Stimulated activated CD8-positive, alpha-beta memory T cell treated with anti-CD3 and anti-CD28 coated beads, Interleukin-15, amount 100 ng/mL, for 24 hours (primary cell): ENCODE measurements at places on chromosomes 7 and 10.

DNA sequence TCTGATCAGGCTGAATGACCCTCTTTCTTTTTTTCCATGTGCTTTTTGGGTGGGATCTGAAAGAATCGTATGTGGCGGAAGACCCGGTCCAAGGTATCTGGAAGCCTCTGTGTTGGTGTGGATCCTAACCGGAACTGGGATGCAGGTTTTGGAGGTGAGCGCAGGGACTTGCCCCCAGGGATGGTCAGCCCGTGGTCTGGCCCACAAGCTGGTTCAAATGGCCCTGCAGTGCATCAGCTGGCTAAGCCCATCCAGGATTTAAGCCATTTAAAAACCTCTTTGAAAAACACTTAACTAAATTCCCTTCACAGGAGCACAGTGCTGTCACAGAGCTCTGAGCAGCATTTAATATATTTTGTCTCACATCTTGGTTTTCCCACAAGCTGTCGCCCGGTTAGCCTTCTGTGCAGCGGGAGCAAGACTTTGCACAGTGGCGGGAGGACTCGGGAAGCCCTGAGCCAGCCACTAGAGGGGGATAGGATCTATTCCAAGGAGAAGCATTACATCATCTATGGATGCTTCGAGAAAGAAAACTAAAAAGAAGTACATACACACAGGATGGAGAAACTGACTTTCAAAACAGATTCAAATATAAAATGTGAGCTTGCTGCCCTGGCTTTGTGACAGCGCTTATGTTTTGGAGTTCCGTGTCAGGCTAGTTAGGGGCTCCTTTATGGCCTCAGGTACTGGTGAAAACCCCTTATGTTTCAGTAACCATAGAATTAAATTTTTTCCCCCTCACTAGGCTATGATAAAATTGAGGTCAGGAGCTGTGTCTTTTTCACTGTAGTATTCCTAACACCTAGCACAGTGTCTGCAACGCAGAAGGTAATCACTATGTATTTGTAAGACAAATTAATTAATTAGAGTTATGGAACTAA lies 11.3 kb downstream of the CPA2 start:
- no peak for DNase-seq

DNA sequence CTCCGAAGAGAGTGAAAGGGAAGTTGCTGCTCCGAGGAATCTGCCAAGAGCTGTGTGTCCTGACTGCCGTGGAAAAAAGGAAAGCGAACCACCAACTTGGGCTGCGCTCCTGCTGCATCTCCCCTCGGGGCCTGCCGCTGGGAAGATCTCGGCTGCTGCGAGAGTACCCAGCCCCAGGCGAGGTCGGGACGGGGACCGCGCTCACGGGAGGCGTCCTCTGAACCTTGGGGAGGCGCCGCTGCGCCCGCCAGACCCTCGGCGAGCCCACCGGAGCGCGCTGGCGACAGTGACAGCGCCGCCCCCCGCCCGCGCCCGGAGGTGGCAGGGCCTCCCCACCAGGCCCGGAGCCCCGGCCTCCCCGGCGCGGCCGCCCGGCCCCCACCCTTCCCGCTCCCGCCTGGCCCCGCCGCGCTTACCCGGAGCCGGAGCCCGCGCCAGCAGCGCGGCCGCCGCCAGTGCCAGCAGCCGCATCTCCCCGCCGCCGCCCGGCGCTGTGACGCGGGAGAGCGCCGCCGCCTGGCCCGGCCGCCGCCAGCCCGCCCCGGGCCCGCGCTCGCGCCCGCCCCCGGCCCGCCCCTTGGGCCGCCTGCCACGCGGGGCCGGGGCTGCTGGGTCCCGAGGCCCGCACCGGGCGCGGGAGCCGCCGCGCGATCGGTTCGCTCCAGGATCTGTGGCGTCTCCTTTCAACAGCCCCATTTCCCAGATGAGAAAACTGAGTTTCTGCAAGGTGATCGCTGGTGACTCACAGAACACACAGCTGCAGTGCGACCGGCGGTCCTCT lies at the start of gene VSTM4:
Gene VSTM4, minus strand, starts transcription at position 508 of the 781 bp plus-strand sequence. Its CDS starts 37 bp downstream, at position 471.
- DNase-seq, result no peak

DNA sequence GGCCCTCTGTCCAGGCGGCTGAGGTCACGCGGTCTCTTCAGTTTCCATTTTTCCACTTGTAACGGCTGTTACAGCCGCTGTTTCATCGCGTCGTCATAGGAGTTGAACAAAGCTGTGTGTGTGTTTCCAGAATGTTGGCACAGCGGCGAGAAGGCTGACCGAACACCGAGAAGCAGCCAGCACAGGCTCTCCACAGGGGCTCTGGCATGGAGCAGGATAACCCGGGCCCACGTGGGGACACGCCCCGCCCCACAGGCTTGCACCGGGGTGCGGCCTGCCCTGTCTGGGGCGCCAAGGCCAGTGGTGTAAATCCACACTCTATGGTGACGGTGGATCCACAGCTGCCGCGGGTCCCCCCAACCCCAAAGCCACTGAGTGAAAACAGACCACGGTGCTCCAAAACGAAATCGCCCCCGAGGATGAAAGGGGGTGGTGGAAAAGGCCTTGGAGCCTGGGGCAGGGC lies 448.2 kb downstream of the DNAJB6 start:
- no peak for DNase-seq

DNA sequence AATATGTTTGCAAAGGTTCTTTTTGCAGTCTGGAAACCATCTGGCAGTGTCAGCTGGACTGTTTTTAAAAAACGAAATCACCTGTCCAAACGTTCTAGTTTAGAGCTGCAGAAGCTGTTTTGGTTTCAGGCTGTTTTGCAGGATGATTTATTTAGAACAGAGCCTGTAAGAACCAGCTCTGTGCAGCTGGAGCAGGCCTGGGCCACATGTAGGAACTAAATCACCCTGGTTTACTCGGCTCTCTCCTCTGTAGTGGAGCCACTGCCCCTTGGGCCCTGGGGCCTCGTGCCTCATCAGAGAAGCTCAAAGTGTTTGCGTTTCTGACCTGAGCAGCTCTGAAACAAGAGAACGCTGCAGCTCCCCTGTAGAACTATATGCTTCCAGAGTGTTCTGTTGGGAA lies 142.5 kb downstream of the ACTR3B start:
- no peak for DNase-seq

DNA sequence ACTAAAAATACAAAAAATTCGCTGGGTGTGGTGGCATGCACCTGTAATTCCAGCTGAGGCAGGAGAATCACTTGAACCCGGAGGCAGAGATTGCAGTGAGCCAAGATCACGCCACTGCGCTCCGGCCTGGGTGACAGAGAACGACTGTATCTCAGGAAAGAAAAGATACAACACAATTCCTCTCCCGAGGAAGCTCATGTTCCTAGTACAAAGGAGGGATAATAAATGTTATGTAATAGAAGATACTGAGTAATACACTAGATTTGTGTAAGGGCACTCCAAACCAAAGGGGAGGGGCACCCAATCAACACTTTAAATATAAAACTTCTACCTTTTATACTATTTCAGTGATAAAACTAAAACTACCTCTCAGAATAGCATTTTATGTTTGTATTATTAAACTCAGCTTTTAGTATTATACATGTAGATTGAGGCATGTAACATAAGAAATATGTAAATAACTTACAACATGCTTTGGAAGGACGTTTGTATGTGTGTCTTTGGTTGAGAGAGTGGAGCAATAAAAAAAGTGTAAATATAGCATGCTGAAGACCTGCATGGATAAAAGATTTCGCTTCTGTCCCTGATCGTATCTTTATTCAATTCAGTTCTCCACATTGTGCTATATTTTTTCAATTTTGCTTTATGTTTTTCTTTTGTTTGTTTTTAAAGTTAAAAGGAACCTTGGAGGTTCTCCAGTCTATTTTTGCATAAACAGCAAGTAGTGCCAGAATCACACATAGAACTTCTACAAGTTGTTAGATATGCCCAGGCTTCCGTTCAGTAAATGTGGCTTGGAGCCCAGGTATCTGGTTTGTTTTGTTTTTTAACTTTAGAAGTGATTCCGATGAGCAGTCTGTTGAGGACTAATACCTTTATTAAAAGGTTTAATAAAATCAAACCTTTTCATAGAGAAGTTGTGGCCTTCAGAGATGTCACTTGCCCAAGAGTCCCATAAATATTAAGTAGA lies 71.9 kb downstream of the WAC start:
- DNase-seq, result no peak

GRCh38 chr7:74271742-74272141 lies 17.5 kb upstream of the CLIP2 start:
- DNase-seq, result no peak

DNA sequence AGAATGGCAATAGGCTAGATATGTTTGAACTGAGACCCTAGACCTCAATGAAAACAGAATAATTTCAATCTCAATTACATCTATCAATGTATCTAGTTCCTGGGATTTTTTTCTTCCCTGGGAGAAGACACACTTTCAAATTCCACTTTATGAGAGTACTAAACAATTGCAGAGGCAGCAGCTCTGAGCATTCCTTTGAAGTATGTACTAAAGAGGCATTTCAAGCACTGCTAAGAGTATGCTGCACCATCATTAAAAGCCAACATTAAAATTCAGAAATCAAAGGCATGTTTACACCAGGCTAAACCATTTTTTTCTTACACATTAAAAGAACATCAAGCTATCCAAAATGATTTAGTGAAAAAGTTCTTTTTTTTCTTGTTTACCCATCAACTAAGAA lies 297.9 kb upstream of the CACNA2D1 start:
- no peak for DNase-seq

- DNase-seq, result no peak
These were observed 8.7 kb downstream of the CPXM2 start for GRCh38 chr10:123882681-123883445.

DNA sequence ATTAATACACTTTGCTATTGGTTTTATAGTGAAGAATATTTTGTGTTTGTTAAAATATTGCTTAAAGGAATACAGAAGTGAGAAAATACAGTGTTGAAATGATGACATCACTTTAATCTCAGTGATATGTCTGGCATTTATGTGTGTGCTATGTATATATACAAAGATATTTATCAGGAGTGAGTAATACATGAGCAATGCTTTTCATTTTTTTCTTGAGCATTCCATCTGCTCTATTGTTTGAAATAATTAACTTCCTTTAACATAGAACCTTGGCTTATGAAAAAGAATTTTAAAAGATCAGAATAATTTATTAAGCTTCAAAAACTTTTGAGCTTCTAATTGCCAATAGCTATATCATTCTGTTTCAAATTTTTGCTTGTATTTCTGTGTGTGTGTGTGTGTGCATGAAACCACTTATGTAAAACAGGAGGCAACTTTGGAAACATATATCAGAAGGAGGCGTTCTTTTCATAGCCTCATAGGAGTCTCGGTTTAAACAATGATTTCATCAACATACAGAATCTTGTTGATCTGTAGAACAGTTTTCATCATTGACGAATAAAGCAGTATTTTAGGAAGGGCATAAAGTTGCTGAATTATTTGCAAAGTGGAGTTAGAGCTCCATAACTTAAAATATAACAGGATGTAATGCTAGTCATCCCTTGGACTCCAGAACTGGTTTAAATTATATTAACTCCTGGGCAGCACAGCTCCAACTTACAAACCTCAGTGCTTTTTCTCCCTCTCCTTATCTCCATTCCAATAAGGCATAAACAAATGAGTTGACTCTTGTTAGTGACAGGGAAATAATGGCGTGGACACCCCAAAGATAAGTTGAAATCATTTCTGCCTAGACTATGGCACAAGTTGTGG lies 228.4 kb upstream of the DGKB start:
- no peak for DNase-seq

- no peak for DNase-seq
These were observed 212.0 kb downstream of the LRMDA start for GRCh38 chr10:75643405-75643804.

DNA sequence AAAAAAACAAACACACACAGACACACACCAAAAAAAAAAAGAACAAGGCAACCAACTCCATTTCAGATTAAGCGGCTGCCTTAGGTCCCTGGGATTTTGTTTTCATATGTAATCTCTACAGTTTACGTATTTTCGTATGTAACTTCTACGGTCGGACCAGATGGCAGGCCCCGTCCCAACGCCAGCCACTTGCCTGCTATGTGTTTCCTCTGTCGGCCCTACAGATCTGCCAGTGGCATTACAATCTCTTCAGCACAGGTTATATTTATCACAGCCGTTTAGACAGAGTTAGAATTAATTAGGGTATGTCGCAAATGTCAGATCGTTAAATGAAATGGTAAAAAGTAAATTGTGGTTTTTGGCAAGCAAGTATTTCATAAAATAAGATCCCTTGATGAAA lies 99.3 kb downstream of the DNAJB6 start:
- DNase-seq, result no peak

DNA sequence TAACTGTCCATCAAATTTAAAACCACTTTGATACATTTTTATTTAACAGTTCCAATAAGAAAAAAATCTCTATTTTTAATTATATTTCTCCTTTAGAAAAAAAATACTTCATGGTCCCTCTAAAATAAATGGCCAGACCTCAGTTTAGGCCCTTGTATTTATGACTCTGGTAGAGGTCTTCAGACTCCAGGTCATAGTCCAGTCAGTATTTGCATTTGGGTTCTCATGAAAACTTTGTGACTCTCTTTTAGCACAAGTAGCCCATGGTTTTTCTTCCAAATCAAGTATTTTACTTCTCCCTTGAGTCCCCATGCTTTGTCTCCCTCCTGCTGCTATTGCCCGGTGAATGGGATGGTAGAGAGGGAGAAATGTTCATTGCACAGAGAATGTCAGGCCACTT lies 5.5 kb upstream of the SEMA4G start:
- DNase-seq, result no peak

GRCh38 chr10:51010977-51011376 lies 63.3 kb upstream of the PRKG1 start:
- DNase-seq, result no peak

DNA sequence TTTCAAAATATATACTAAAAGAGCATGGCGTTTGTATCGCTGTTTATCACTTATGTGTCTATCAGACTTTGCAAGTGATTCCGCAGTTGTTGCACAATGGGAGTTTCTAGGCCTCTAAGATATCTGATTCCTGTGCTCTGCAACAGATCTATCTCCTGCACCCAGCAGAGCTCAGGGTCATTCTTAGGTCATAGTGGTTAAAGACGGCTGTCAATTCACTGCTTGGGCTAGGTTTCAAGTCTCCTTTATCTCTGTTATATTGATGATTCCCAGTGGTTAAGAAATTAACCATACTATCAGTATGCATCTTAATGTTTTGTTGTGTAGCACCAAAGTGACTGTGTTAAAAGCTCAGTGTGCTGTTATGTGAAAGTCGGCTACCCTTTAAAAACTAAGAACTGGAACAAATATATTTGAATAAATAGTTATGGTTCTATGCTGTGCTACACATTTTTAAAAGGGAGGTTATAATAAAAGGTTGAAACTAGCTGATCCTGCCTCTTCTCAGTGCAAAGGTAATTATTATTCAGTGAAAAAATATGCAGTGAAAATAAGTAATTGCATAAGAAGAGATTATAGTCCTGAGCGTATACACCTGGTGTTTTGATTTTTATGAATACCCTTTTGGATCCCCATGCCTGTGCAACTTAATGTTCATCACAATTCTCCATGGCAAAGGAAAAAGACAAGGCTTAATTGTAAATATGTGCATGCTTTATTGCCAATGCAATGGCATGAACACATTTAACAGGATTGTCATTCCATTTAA lies 24.0 kb downstream of the HOXA1 start:
- no peak for DNase-seq
